Activated CD4-positive, alpha-beta memory T cell treated with anti-CD3 and anti-CD28 coated beads for 36 hours (primary cell): ENCODE measurements at places on chromosomes 4 and X. TPM values are rescaled to one million over a fixed set of nuclear protein-coding genes. Genes with fewer than 3 reads are reported as not detected.
A peak's percentile ranks its signal among the peaks of the same experiment; 100 is the strongest.

The MAOA gene
- 16.8 TPM for total RNA-seq

The MID2 gene
- 9.7 TPM for total RNA-seq

The RGN gene
- total RNA-seq, result not detected

The TCEAL6 gene
- not detected for total RNA-seq

GRCh38 chrX:57929373-57929772, 19.1 kb upstream of the ZXDA start:
- no peaks in the 10 kb centered on the region for H3K27me3 ChIP-seq
- peaks cover 3% of the 10 kb centered on the region for H3K4me1 ChIP-seq
- DNase-seq, result no peak
- H3K36me3 ChIP-seq, result no peaks in the 10 kb centered on the region
- H3K27ac ChIP-seq, result no peak overlapping the region

GRCh38 chrX:49120091-49120490, 3.4 kb downstream of the GPKOW start:
- no peak overlapping the region for H3K27ac ChIP-seq
- H3K4me1 ChIP-seq, result peaks cover 37% of the 10 kb centered on the region
- no peak overlapping the region for H3K4me3 ChIP-seq
- H3K27me3 ChIP-seq, result no peaks in the 10 kb centered on the region
- no peak for DNase-seq

DNA sequence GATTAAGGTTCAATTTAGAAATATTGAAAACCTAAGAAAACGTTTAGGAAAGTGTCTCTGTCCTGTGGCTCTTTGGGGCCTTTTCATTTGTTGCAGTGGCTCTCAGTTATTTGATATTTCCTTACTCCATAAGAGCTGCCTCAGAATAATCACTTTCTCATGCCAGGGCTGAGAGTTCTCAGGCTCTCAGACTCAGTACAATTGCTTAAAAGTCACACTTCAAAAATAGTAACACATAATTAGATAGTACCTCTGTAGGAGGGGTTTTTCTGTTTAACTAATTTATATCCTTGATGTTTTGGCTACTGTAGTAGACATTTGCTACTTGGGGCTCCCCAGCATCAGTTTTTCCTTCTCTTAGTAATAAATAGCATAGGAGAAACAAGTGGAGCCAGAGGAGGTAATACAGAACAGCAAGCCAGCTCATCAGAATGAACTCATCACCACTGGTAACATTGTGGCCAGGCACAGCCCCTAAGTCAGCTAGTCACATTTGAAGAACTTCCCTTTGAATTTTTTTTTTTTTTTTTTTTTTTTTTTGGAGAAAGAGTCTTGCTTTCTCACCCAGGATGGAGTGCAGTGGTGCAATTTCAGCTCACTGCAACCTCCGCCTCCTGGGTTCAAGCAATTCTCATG, 8.0 kb upstream of the HNRNPD start:
- H3K4me3 ChIP-seq, result no peak overlapping the region
- H3K4me1 ChIP-seq, result peaks cover 7% of the 10 kb centered on the region
- H3K27ac ChIP-seq, result no peak overlapping the region
- no peaks in the 10 kb centered on the region for H3K27me3 ChIP-seq
- peaks cover 5% of the 10 kb centered on the region for H3K36me3 ChIP-seq
- no peak for DNase-seq

DNA sequence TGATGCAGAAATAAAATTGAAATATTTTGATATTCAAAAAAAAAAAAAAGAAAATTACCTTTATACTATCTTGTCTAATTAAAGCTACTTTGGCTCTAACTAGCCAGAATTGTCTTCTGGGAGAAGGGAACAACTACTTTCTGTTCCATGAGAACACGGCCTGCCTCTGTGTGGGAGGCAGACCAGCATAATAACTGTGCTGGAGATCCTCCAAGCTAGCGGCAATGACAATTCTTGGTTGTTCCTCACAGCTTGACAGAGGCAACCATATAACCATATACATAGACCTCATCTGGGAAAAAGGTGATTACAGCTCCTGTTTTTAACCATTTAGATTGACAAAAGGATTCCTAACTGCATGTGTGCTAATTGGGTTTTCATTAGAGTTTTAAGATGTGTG, 95.7 kb downstream of the RBMX2 start:
- no peaks in the 10 kb centered on the region for H3K4me1 ChIP-seq
- H3K4me3 ChIP-seq, result no peak overlapping the region
- H3K27ac ChIP-seq, result no peak overlapping the region
- H3K27me3 ChIP-seq, result no peaks in the 10 kb centered on the region

DNA sequence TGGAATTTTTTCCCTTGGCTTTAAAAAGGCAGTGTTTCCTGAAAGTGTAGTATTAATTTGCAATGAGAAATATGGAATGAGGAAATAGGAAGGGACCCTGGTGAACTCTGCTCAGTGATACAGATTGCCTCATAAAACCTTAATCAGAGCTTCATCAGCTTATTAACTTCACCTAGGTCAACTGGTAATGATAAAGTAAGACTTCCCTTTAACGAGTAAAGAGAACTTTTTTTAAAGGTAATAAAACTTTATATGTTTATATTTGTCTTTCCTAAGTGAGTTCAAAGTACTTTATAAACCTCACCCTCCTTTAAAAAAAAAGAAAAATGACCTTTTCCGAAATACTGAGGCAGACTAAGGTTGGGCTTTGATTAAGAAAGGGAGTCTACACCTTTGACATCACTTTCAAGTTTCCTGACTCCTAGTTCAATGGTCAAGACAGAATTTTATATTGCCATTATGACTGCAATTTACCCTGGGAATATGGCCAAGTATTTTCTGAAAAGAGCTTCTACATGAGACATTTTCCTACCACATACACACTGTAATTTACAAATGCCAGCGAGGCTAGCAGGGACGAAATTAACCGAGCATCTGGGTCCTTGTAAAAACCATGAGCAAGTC, 706.3 kb upstream of the TENM3 start:
- H3K4me1 ChIP-seq, result no peaks in the 10 kb centered on the region
- H3K4me3 ChIP-seq, result no peak overlapping the region
- no peaks in the 10 kb centered on the region for H3K27me3 ChIP-seq
- DNase-seq, result no peak
- H3K27ac ChIP-seq, result no peak overlapping the region

- H3K4me3 ChIP-seq, result no peak within 1 kb of the TSS
- no peaks in the 10 kb centered on the region for H3K36me3 ChIP-seq
- peaks cover 6% of the 10 kb centered on the region for H3K27me3 ChIP-seq
- DNase-seq, result no peak
- no peaks in the 10 kb centered on the region for H3K4me1 ChIP-seq
These were observed at the start of gene SLC10A6 for GRCh38 chr4:86848732-86849619. TSS of gene SLC10A6 (minus strand) at chr4:86849384. CDS start at chr4:86849115, 269 bp downstream.

DNA sequence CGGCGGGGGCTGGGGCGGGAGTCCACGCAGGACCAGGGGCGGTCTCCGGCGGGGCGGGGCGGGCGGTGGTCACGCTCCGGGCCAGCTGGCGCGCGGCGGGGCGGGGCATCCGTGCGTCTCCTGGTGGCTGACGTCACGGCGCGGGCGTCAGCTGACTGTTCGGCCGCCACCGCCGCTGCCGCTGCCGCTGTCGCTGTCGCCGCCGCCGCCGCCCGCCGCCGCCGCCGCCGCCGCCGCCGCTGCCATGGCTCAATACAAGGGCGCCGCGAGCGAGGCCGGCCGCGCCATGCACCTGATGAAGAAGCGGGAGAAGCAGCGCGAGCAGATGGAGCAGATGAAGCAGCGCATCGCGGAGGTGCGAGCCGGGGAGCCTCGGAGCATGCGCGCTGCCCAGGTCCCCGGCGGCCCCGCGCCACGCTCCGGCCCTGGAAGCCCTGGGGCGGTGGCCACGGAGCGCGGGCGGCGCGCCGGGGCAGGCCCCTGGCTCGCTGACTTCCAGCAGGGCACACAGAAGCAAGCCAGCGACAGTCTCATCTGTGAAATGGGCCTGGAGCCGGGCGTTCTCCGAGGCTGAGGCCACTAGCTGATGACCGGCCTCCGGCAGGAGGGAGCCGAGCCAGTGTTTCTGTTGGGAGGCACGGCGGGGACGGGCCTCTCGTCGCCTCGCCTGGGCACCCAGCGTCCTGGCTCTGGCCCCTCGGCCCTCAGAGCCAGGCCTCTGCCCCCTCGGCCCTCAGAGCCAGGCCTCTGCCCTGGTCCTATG, at the start of gene FAM50A:
TSS of gene FAM50A (plus strand) at position 150 of the 763 bp plus-strand sequence. CDS start at position 245, 95 bp downstream.
- no peaks in the 10 kb centered on the region for H3K27me3 ChIP-seq
- peak; percentile 78 for DNase-seq
- H3K36me3 ChIP-seq, result peaks cover 20% of the 10 kb centered on the region
- H3K4me1 ChIP-seq, result peaks cover 19% of the 10 kb centered on the region
- no peak within 1 kb of the TSS for H3K27ac ChIP-seq
- peak within 1 kb of the TSS; percentile 70 for H3K4me3 ChIP-seq

GRCh38 chrX:139776599-139776998, 68.6 kb upstream of the MCF2 start:
- peaks cover 44% of the 10 kb centered on the region for H3K36me3 ChIP-seq
- no peaks in the 10 kb centered on the region for H3K4me1 ChIP-seq
- no peaks in the 10 kb centered on the region for H3K27me3 ChIP-seq
- H3K4me3 ChIP-seq, result no peak overlapping the region
- H3K27ac ChIP-seq, result no peak overlapping the region

GRCh38 chrX:133350751-133351150, 64.5 kb downstream of the GPC4 start:
- H3K4me1 ChIP-seq, result no peaks in the 10 kb centered on the region
- DNase-seq, result no peak
- no peak overlapping the region for H3K27ac ChIP-seq
- H3K4me3 ChIP-seq, result no peak overlapping the region
- peaks cover 3% of the 10 kb centered on the region for H3K27me3 ChIP-seq
- H3K36me3 ChIP-seq, result no peaks in the 10 kb centered on the region

GRCh38 chrX:48831909-48832291, 3.5 kb downstream of the PCSK1N start:
- H3K4me3 ChIP-seq, result no peak overlapping the region
- peaks cover 35% of the 10 kb centered on the region for H3K27me3 ChIP-seq
- no peak for DNase-seq

DNA sequence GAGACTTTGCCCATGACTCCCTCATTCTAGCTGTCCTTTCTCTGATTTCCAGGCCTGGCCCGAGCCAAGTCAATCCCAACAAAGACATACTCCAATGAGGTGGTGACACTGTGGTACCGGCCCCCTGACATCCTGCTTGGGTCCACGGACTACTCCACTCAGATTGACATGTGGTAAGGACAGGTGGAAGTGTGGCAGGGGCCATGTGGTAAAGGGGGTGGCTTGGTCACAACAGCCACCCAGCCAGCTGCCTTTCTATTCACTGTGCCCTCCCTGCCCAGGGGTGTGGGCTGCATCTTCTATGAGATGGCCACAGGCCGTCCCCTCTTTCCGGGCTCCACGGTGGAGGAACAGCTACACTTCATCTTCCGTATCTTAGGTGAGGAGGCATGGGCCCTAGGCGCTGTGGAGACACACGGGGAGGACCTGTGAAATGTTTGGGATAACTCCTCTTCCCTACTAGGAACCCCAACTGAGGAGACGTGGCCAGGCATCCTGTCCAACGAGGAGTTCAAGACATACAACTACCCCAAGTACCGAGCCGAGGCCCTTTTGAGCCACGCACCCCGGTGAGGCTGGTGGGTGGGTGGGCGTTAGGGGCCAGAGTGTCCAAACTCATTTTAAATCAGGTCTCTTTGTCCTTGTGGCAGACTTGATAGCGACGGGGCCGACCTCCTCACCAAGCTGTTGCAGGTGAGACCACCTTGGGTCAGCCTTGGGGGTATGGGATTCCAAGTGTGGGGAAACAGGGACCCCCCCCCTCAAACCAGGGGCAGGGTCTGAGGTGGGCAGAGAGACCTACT, 6.1 kb upstream of the USP11 start:
- H3K27me3 ChIP-seq, result no peaks in the 10 kb centered on the region
- H3K4me3 ChIP-seq, result no peak overlapping the region
- H3K4me1 ChIP-seq, result peaks cover 4% of the 10 kb centered on the region
- H3K27ac ChIP-seq, result no peak overlapping the region

DNA sequence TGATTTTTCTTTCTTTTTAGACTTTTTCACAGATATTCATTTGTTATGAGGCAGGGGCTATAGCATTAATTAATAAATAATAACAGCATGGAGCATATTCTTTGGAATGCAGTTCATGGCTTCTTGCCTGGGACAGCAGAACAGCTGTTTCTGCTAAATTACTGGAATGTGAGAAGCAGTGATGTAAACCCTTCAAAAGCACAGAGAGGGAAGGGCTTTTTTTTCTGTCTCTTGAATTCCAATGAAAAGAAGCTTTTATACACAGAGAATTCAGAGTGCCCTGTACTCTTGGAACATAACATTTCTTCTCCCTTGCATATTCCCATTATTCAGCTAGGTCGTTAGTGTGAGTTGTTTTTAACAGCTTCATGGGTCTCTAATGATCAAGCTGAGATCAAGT, 28.5 kb upstream of the ANK2 start:
- no peaks in the 10 kb centered on the region for H3K4me1 ChIP-seq
- no peaks in the 10 kb centered on the region for H3K36me3 ChIP-seq
